ENCODE measurements at places on chromosomes 16 and 17. TPM values are rescaled to one million over a fixed set of nuclear protein-coding genes. Genes with fewer than 3 reads are reported as not detected.
A peak's percentile ranks its signal among the peaks of the same experiment; 100 is the strongest.

DNA sequence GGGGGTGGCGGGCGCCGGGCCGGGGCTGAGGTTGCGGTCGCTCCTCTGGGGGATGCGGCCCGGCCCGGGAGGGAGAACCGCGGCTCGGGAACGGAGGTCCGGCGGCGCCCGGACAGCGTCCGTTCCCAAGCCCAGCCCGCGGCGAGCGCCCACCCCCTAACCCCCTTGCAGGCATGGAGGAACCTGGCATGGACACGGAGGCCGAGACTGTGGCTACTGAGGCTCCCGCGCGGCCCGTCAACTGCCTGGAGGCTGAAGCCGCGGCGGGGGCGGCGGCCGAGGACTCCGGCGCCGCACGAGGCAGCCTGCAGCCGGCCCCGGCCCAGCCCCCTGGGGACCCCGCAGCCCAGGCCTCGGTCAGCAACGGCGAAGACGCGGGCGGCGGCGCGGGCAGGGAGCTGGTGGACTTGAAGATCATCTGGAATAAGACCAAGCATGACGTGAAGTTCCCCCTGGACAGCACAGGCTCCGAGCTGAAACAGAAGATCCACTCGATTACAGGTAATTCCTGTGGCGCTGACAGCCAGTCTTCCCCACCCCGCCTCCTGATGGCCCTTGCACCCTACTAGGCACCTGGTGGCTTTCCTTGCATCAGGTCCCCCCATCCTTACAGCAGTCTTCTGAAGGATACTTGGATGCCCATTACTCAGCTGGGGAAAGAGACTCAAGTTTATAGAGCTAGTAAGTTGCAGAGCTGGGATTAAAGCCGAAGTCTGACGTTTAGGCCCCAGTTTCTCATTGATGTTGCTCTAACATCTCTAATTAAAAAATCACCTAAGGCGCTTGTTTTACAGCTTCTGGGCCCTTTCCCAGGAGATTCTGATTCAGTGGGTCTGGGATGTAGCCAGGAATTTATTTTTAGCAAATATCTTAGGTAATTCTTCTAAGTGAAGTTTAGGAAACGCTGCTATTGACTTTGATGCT lies 514 bp downstream of the UBFD1 start:
- no peaks in the 10 kb centered on the region for H3K27me3 ChIP-seq
- H3K4me3 ChIP-seq = peak overlapping the region; percentile 98

DNA sequence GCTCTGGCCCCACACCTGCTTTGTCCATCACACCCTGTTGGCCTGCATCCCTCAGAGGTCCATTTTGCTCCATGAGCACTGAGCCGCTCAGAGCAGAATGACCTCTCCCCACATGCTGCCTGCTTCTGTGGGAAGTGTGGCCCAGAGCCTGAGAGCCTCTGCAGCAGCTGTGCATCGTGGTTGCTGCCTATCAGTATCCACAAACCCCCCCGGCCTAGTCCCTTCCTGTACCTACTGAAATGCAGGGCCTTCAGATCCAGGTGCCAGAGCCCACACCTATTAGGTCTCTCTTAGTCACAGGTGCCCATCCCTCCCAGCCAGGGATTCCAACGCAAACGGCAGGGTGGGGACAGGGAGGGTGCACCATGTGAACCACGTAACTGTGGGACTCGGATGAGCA lies 16.6 kb upstream of the TRPV3 start:
- H3K27ac ChIP-seq = no peak overlapping the region
- no peaks in the 10 kb centered on the region for H3K4me1 ChIP-seq
- no peak for DNase-seq

DNA sequence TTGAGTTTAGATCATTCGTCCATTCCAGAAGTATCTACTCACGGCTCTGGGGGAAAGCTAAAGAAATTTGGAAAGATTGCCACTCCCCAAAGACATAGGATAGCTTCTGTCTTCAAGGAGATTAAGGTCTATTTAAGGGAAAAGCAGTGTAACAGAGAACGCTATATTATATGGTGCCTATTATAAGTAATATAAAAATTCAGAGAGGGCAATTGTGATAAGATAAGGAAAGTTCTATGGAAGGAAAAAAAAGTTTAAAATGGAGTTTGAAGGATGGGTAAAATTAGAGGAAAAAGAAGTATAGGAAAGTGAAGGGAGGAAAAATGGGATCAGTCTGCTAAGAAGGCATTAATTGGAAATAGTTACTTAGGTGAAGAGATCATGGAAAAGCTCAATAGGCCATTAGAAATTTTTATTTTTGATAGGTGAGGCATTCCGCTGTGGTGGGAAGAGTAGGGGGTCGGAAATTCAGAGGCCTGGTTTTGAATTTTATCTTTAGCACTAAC lies 690 bp upstream of the CDC27 start:
- no peak for DNase-seq
- H3K27ac ChIP-seq = no peak overlapping the region
- peak overlapping the region; percentile 90 for H3K4me3 ChIP-seq
- no peaks in the 10 kb centered on the region for H3K27me3 ChIP-seq
- H3K36me3 ChIP-seq = no peaks in the 10 kb centered on the region
- H3K4me1 ChIP-seq = no peaks in the 10 kb centered on the region

DNA sequence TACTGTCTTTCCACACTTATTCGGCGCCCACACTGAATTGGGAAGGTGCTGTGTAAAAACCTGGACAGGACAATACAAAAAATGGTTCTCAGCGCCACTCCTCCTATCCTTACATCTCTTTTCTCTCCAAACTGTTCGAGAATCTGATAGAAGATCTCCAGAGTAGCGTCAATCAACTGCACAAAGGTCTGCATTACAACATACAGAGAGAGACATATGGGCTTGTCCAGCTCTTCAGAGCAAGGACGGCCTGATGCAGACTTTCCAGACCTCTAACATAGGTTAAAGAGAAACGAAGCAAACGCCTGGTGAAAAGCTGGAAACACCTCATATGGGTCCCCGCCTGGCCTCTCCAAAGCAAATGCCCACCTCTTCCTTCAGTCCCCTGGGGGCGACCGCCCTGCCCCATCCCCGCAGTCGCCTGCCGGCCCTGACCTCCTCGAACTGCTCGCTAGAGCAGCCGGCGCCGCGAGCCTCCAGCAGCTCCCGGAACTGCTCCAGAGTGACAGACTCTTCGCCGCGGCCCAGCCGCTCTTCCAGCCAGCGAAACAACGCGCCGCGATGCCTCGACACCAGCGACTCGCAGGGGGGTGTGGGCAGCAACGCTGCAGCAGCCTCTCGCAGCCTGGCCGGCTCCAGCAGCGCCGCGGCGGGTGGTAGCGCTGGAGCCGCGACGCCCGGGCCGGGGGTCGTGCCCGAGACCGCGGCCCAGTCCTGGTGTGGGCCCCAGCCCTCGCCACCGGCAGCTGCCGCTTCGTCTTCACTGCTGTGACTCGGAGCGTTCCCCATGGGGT lies 526 bp downstream of the ZZEF1 start:
- peak overlapping the region; percentile 34 for H3K27ac ChIP-seq
- peak overlapping the region; percentile 93 for H3K4me3 ChIP-seq
- no peaks in the 10 kb centered on the region for H3K27me3 ChIP-seq
- H3K36me3 ChIP-seq = no peaks in the 10 kb centered on the region
- peak; percentile 82 for DNase-seq

Gene SULT1A3
- 19.1 TPM for total RNA-seq

GRCh38 chr17:57662041-57662440 lies 83.1 kb downstream of the CCDC182 start:
- peaks cover 6% of the 10 kb centered on the region for H3K4me1 ChIP-seq
- H3K27me3 ChIP-seq = no peaks in the 10 kb centered on the region
- peak overlapping the region; percentile 97 for H3K27ac ChIP-seq
- H3K36me3 ChIP-seq = peaks cover 5% of the 10 kb centered on the region
- H3K4me3 ChIP-seq = no peak overlapping the region
- DNase-seq = no peak

Data from endodermal cell (in vitro differentiated cells).